Activated CD8-positive, alpha-beta memory T cell treated with anti-CD3 and anti-CD28 coated beads for 1 hour (primary cell): ENCODE measurements at places on chromosomes 3 and 15.

DNA sequence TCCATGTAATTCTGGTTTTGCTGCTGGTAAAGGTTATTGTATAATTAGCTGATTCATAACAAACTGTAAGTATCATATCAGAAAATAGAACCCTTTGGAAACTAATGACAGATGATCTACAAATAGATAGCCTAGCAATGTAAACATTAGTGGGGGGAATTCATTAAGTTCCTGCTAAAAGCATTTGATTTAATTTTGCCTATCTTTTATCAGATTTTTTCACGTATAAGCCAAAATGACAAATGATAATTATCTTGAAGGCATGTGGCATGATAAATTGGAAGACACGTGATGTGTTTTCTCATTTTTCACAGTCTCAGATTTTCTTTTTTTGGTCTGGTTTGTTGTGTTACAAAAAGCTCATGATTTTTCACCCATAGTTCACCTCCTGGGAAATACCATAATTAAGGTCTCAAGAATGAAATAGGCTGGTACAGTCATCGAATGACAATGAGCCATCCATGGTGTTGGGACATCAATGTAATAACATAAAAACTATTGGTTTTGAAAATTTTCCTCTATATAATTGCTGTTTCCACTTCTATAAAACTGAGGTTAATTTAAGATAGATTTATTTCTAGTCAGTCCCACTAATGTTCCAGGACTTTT lies 325.9 kb upstream of the TBL1XR1 start:
- DNase-seq = no peak

DNA sequence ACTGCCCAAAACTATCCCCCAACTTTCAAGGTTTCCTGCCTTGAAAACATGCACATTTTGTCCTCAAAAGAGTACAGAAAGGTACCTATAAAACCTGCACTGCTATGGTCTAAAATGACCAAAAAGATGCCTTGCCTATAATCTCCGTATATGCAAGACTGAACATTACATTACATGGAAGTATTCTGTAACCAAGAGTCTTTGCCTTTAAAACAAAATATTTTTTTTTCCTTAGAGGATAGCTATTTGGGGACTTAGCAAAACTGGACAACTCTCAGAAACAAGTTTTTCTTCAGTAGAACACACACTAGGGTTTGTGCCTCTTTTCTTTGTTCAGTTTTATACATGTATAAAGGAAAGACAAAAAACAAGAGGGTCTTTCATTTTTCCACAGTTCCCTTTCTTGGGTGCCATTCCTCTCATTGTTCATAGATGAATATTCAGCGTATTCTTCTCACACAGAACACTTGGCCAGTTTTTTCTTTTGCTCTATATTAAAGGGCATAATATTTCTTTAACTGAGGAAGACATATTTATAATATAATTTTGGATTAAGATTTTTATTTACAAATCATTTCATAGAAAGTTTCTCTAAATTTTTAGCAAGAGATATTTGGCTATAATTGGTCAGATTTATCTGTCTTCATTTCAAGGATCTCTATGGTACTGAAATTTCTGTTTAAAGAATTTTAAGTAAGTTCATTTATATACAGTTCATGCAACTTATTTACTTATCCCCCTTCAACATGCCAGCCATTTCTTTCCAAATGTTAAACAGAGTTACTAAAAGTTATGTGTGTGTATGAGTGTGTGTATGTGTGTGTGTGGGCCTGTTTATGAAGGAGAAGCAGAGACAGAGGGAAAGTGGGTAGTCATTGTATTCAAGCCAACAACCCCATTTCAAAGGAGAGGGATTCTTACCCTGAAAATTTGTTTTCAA lies 142.6 kb downstream of the ZBTB20 start:
- no peak for DNase-seq

GRCh38 chr15:36347272-36347858 lies 232.1 kb upstream of the CDIN1 start:
- DNase-seq = no peak

- DNase-seq = no peak
Observed at GRCh38 chr15:73602446-73602843, 30.7 kb downstream of the NPTN start.

DNA sequence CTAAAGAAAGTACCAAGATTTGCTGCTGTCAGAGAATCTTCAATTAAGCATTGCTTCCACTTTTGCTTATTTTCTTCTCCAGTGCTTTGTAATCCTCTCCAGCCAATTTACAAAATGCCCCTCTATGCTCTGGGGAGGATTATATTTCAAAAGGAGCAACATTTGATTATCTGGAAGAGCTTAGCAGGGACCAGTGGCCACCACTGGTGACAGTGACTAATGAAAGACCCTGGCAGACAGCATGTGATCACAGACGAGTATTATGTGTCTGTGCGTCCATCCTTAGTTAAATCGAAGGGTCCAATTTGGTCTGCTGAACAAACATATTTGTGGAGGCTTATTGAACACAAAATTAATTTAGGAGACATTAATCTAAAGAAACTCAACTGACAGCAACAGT lies 152.6 kb downstream of the ZNF621 start:
- no peak for DNase-seq

GRCh38 chr3:43729707-43730414 lies 39.1 kb downstream of the ABHD5 start:
- no peak for DNase-seq

GRCh38 chr3:8301977-8302735 lies 199.5 kb upstream of the LMCD1 start:
- no peak for DNase-seq

- no peak for DNase-seq
Observed at GRCh38 chr15:47944637-47945288, 176.0 kb upstream of the SLC24A5 start.

- DNase-seq = no peak
Observed at GRCh38 chr3:55160241-55160983, 232.6 kb upstream of the LRTM1 start.

- no peak for DNase-seq
Observed at GRCh38 chr3:104549099-104549714, 817.5 kb upstream of the ALCAM start.

GRCh38 chr3:141575879-141576743 lies 89.3 kb downstream of the RASA2 start:
- no peak for DNase-seq

- no peak for DNase-seq
Observed at GRCh38 chr3:32973982-32974381, 22.5 kb downstream of the CCR4 start.

DNA sequence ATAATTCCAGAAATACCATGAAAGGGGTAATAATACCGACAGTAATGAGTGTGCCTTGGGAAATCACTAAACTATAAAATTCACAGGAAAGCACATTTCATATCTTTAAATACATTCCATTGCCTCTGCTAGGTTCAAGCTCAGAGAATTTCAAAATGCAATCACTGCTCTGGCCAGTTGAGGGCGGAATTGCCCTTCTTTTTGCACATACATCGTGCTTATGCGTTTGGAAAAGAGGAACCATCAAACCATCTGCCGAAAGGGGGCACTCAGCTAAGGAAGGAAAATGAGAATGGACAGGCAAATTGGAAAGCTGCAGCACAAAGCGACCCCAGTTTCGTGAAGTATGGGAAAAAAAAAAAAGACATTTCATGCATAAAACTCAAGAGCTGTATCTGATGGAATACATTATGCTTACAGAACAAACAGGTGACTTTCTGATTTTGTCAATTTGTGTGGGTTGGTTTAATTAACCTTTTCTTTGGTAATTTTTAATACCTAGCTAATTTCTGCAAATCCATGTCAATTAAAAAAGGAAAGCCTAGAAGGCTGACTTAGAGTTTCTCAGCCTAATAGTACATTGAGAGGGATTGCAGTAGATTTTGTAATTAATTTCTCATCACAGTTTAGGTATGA lies 61.4 kb downstream of the TUSC7 start:
- no peak for DNase-seq

DNA sequence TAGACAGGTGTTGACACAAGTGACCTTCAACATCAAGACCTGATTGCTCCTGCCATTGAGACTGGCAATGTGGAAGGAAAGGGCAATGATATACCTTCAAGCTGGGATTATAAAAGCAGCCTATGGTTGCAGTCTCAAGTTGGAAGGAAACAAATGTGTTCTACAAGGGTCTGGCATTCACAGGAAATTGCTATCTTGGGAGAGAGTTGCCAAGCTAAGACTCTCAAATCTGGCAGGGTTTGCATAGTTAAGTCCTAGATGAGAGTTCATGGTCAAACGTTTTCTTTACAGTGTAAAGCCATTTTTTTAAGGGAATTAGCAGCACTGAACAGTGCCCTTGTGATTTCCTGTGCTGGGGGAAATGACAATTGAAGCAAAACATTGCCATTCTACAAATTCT lies 546.9 kb upstream of the CFAP20DC start:
- no peak for DNase-seq

- DNase-seq = no peak
Observed at GRCh38 chr3:88019024-88019423, 39.8 kb downstream of the CGGBP1 start.

DNA sequence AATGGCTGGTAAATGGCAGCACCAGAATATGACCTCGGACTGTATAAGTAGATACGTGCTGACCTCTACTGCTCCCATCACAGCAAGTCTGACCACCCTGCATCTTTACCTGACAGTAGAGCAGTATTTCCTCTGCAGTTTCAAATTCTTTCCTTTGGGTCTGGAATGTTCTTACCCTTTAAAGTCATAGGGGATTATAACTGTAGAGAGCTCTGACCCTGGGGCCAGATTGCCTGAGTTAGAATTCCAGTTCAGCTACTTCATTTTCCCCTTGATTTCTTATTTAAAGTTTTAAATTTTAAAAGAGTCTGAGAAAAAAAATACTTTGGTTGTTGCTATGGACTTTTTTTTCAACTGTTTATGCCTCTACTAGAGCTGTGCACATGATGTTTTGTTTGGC lies 237.7 kb downstream of the NR1D2 start:
- no peak for DNase-seq

DNA sequence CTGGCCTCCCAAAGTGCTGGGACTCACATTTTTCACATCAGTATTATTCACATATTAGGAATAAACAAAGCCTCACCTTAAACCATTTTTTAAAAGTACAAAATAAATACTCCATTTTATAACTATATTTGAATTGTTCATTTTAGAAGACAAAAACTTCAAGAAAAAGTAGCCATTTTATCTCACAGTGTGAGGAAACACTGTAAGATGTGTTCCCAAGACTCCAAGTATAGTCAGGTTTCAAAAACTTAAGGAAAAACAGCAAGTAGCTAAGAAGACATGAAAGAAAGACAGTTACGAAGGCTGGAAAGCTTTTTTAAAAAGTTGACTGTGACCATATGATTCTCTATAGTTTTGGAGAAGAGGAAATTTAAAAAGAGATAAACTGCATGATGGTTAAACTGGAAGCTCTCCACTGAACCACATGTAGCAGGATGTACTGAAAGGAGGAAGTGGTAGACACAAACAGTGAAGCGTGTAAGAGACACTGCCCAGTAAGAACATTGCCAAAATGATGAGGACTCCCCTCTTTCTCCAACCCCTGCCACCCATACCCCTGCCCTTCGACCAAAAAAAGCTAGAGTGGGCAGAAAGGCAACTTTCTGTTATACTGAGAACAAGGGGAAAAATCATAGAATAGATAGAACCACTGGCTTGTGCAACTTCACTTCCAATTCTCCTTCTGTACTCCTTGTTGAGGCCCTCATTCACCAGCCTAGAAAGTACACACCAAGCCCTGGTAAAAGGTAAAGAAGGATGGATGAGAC lies 6.2 kb upstream of the TMF1 start:
- DNase-seq = no peak

DNA sequence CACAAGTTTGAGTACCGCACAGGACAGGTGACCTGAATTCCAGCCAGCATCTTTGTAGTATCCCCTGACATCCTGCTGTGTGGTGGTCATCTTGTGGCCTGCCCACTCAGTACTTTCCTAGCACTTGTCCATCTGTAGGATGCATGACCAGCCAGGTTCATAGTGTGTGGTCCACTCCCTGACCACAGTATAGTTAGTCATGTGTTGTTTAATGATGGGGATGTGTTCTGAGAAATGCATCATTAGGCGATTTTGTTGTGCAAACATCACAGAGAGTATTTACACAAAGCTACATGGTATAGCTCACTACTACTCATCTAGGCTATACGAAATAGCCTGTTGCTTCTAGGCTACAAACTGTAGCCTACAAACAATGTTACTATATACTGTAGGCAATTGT lies 16.9 kb upstream of the RBPMS2 start:
- no peak for DNase-seq
